ENCODE measurements at places on chromosomes 2 and 18.

DNA sequence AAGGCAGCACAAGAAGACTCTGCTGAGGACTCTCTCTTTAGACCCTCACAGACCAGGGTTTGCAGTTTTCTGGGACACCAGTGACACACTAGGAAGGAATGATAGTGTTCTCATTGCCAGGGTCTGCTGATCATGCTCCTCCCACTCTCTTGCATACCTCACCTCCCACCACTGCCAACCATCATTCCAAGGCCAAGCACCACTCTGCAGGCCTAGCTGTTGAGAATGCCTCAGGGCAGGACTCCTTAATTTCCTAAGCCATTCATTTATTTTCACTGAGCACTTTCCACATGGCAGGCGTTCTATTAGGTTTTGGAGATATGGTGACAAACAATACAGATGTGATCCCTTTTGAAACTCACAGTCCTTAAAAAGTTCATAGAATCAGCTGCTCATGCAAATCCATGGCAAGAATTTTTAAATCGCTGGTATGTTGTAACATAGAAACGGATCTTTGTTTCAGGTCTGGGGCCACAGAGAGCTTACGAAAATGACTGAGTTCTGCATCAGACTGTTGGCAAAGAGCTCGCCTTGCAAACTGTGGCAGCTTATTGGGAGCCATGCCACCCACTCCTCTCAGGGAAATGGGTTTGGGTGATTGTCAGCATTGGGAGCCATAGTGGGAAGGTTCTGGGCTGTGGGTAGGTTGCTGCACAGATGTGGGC is 78.5 kb downstream of the XDH start:
- DNase-seq: no peak

GRCh38 chr2:218517434-218518206 is 50.5 kb downstream of the USP37 start:
- no peak for DNase-seq

DNA sequence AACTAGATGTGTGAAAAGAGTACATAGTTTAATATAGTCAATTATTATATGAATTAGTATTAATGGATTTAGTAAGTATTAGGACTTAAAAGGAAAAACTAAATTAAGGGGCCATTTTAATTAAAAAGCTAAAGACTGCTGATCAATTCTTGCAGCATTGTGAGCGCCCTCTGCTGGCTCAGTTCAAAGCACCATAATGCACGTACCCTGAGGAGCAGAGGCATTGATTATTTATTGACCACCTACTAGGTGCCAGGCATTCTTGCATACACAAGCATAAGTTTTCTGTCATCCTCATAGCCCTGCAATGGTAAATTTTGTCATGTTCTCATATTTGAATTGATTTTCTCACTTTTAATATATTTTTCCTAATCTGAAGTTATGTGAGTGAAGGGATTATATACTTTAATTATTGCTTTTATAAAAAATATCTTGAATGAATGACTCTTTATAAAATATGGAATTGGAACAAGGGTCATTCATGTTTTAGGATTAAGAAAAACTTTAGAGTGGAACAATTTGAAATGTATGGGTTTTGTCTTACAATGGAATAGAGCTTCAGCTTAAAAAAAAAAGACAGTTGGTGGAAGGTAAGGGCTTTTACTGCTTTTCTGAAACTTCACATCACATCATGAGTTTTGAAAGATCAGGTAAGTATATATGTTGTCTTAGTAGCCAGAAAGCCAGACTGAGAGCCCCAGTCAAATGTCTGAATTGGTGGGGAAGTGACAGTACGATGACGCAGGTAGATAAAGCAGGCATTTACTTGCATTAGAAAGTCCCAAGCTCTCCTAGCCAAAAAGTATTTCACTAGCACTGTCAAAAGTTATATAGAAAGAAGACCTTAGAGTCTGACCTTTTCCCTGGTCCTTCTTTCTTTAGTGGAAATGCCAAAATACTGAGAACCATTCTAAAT is 9.7 kb downstream of the ITGA4 start:
- peak; percentile 54 for DNase-seq

DNA sequence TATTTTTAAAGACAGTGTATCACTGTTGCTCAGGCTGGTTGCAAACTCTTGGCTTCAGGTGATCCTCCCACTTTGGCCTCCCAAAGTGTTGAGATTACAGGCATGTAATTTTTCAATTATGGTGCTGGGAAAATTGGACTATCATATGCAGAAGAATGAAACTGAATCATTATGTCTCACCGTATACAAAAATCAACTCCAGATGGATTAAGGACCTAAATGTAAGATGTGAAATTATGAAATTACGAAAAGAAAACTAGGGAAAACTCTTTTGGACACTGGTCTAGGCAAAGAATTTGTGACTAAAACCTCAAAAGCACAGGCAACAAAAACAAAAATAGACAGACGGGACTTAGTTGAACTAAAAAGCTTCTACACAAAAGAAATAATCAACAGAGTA is 31.2 kb downstream of the MAP3K2 start:
- DNase-seq: no peak

DNA sequence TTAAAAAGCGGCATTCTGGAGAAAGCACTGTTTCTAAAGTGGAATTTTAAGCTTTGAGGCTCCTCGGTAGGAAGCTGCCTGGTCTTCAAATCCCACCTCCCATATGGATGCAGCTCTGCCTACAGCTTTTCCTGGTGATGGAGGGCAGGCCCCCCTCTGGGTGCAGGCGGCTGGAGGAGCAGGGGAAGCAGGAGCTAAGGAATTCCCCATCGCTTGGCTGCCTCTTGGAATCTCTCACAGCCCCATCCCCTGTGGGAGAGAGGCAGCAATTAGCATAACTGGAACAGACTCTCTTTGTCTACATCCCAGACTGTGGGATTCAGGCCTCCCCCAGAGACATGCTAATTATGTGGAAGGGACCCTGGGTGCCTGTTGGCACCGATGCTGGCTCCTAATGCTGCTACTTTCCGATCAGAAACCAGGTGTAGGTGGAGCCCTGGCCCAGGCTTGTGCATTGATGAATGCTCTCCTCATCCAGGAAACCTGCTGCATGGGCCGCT is 51.3 kb downstream of the LIPG start:
- DNase-seq: no peak

DNA sequence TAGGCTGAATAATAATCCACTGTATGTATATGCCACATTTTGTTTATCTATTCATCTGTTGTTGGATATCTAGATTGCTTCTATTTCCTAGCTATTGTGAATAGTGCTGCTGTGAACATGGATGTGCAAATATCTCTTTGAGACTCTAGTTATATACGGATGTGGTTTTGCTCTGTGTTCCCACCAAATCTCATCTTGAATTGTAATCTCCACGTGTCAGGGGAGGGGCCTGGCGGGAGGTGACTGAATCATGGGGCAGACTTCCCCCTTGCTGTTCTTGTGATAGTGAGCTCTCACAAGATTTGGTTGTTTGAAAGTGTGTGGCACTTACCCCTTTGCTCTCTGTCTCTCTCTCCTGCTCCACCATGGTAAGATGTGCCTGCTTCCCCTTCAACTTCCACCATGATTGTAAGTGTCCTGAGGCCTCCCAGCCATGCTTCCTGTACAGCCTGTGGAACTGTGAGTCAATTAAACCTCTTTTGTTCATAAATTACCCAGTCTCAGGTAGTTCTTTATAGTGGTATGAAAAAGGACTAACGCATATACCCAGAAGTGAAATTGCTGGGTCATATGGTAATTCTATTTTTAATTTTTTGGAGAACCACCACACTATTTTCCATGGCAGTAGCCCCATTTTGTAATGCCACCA is 86.1 kb upstream of the UPP2 start:
- DNase-seq: no peak

Measured in RKO (cell line).